ENCODE measurements at places on chromosomes 4 and X.
A peak's percentile ranks its signal among the peaks of the same experiment; 100 is the strongest.

DNA sequence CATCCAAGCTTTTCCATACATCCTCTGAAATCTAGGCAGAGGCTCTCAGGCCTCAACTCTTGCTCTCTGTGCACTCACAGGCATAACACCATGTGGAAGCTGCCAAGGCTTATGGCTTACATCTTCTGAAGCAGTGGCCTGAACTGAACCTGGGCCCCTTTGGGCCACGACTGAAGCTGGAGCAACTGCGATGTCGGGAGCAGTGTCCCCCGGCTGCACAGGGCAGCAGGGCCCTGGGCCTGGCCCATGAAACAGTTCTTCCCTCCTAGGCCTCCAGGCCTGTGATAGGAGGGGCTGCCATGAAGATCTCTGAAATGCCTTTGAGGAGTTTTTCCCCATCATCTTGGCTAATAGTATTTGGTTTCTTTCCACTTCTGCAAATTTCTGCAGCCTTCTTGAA lies 39.2 kb downstream of the PRRG1 start:
- DNase-seq, result no peak

GRCh38 chr4:15720851-15721250 lies 18.0 kb downstream of the BST1 start:
- DNase-seq, result no peak

DNA sequence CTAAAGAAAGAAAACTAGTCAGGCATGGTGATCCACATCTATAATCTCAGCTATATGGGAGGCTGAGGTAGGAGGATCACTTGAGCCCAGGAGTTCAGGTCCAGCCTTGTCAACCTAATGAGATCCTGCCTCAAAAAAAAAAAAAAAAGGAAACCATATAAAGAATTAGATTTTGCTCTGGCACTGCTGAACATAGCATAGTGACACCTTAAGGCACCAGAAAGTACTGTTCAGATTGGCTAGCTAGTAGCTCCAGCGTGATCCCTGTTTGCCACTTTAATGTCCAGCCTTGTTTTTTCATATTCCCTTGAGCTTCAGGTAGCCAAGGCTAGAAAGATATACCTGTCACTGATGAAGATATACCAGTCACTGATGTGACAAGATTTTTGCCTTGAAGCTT lies 34.1 kb downstream of the EXOC1 start:
- DNase-seq, result peak; percentile 8

- peak; percentile 20 for DNase-seq
These were observed 68.0 kb downstream of the YIPF7 start for GRCh38 chr4:44583393-44583792.

DNA sequence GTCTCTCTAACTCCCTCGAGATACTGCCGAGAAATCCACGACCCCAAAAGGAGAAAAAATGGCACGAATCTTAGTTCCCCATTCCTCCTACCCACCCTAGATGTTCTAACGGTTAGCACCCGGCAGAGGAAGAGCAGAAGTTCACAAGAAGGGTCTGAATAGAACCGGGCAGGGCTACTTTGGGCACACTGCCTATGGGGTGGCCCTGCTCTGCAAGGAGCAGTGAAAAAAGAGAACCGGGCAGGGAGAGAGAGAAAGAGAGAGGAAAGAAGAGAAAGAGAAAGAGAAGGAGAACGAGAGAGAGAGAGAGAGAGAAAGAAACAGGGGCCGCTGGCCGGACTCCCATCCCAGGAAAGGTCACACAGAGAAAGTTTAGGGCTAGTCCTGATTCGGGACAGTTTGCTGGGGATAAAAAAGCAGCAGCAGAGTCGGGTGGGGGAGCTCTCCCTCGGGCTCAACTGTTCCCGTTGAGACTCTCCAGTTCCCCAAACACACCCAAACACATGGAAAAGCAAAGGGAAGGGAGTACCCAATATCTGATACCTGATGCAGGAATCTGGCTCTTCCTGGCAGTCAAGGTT lies 468 bp downstream of the GLA start:
- DNase-seq, result no peak

GRCh38 chr4:119240568-119240967 lies 28.1 kb downstream of the USP53 start:
- no peak for DNase-seq

DNA sequence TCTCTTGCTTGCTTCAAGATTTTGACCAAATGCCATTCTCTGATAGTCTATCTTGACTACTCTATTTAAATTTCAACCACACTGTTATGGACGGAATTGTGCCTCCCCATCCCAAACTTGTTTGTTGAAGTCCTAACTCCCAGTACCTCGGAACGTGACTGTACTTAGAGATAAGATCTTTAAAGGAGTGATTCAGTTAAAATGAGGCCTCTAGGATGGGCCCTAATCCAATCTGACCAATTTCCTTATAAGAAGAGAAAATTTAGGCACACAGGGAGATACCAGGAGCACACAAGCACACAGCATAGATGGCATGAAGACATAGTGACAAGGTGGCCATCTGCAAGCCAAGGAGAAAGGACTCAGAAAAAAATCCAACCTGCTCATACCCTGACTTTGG lies 269.9 kb downstream of the KCNIP4 start:
- DNase-seq, result no peak

GRCh38 chr4:55364691-55365344 lies 18.8 kb downstream of the SRD5A3 start:
- peak; percentile 35 for DNase-seq

GRCh38 chrX:80602036-80602860 lies 182.0 kb downstream of the TENT5D start:
- no peak for DNase-seq

- DNase-seq, result no peak
These were observed 11.8 kb downstream of the KIF4A start for GRCh38 chrX:70301716-70302115.

DNA sequence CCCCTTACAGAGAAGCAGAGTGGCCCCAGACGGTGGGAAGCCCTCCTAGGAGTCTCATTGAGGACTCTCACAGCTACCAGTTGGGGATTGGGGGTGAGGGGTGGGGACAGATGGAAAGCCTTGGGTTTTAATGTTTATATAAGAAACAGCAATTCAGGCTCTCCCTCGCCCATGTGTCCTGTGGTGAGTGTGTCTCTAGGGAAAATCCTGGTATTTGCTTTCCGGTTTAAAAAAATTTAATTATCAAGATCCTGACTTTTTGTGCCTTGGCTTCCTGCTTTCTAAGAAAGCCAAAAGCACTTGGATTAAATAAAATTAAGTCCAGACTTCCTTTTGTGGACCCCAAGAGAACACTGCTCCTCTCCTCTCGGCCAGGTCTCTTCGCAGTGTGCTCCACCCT lies 93.8 kb downstream of the SOWAHB start:
- DNase-seq, result no peak

DNA sequence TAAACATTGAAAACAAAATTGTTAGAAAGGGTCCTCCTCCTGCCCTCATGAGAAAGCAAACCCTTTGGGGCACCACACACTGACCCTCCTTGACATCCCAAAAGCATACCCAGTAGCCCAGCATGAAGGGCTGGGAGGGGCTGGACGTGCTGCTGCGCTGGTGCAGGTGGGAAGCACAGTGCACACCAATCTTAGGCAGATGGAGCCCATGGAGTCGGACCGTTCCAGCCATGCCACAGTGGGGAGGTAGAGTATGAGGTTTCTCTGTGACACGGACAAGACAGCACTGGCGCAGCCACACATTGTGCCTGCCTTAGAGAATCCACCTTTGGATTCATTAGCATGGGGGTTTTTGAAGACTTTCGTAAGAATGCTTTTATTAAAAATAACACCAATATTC lies 544.2 kb upstream of the FRG1 start:
- DNase-seq, result no peak

DNA sequence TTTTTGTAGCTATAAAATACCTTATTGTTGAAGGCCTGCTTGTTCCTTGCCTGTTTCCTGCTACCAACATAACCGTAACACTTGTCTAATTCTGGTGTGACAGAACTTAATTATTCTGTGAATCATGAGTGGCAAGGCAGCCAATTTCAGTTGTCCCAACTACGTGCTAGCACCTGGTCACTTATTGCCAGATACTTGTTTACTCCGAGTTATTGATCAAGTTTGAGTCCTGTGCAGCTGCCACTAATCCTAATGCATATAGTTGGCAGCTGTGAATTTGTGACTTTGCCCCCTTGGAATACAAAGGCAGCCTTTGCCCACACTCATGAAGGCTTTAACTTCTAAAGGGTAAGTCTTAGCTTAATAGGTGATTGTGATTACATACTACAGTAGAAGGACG lies 7.8 kb upstream of the RNF128 start:
- no peak for DNase-seq
